ENCODE measurements at places on chromosomes 2 and 18.

- no peak for DNase-seq
These were observed 89.2 kb upstream of the STK17B start for GRCh38 chr2:196260546-196260945.

DNA sequence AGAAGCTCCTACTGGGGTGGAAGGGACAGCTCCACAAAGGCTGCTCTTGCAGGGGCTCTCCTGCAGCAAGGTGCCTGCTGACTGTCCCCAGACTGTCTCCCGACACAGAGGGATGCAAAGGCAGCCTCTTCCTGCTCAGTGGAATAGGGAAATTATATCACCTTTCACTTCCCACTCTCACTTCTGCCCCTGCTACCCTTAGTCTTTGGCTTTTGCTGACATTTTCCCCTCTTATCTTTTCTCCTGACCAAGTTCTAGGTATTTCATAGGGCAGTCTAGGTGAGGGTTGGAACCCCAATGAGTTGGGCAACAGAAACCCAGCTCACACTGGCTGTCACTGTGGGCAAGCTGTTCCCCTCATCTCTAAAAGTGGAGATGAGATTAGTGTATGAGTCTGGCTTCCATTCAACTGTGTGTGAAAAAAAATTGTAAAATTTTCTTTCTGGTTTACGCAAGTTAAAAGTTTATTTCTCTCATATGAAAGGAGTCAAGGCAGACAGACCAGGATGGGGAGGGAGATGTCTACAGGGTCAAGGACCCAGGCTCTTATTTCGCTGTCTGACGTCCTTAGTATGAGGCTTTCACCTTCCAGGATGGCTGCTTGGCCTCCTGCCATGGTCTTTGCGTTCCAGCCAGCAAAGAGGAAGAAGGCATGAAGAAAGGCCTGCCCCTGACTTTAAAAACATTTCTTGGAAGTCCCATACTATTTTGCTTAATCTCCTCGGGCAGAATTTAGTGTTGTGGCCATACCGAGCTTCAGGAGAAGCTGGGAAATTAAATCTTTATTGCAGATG is 7.5 kb upstream of the MOCOS start:
- no peak for DNase-seq

DNA sequence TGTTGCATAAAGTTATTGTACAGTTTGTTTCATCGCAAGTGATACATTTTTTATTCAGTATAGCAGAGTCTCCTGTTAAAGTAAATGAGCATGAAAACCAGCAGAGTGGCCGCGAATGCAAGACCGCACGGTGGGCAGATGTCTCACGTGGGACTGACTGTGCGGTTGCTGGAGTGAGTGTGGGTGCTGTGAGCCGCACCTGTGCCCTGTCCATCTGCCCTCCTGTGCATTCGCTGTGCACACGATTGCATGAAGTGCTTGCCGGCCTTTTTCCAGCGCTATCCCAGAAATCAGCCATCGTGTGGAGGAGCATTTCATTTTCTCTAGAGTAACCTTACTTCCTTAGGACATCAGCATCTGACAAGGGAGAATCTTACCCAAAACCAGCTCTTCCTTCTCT is 118.7 kb downstream of the RNF144A start:
- no peak for DNase-seq

DNA sequence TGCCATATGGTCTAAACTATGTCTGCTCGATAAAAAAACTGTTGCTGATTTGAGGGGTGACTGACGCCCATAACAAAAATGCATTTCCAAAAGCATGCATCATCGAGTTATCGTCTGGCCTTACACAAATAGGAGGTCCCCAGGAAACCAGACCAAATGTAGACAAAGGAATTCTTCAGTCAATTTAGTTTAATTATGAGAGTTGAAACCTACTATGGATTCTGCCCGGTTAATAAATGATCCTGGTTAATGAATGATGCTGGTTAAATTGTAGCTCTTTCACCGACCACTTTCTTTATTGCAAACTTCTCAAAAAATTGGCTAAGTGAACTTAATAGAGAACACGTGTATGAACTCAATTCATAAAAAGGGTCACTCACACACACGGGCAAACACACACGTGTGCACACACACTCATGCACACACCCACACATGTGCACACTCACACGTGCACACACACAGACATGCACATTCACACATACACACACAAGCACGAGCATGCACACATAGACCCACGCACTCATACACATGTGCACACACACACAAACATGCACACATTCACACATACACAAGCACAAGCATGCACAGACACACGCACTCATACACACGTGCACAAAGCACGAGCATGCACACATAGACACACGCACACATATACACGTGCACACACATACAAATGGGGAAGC is 59.0 kb upstream of the SALL3 start:
- no peak for DNase-seq

GRCh38 chr2:101466426-101466825 is 8.5 kb downstream of the RFX8 start:
- no peak for DNase-seq

- DNase-seq: no peak
These were observed 1189.4 kb downstream of the DSC3 start for GRCh38 chr18:29853126-29853525.

DNA sequence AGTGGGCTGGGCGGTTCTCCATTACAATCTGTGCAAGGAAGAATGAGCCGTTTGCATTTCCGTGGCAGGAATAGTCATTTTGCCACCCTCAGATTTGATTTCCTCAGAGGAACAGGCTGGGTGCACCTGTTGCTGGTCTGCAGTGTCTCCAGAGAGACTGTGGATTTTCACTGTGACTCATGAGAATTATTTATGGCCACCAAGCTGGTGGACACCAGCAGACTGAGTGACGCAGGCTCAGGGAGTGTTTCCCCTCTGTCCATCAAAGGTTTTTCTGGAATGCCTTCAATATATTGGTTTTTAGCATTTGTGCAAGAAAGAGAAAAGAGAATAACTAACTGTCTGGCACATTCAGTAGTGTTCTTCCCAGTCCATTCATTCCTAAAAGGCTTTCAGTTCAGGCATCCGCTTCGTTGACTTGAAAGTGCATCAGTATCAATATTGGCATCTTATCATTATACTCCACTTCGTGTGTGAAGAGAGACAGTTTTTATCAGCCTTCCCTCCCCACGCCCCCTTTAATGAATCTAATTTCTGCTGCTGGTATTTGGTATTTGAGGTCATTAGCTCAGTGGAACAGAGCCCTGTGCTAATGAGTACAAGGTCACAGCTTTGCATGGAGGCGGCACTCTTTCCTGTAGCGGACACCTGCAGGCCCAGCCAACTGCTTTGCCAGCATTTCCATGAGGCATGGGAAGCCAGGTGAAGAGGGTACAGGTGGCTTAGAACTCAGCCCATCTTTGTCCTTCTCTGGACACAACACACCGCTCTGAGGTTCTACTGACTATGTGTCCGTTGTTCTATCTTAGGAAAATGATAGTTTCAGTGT is 39.9 kb downstream of the PRKCE start:
- DNase-seq: no peak

DNA sequence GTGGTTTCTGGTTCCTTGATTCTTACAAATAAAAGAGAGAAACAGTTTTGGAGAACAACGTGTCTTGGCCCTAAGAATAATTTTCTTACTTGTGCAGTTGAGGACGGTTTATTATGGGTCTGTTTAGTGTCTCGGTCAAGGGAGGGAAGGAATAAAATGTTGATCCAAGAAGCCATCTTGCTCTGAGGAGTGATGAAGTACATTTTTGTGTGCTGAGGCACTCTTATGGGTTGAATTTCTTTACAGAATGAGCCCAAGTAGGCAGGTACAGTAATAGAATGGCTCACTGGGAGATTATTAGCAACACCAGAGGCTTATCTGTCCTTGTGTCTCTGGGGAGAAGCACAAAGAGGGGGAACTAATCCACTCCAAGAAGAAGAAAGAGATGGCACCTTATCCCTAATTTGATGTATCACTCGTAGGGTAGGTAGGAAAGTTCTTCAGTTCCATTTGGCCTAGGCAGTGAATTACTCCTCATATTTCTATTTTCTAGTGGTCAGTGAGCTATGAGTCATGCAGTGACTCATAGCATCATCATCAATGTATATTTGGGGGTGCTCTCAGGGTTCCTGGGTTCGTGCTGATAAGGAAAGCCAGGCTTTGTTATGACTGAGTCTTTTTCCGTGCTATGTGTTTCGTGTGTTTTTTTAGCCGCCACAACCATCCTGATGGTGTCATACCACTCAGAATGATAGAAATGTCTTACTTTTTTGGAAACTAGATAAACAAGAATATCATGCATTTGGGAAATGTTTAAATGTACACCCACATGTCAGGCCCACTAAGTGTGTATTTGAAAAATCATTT is 250.1 kb upstream of the CTAGE1 start:
- DNase-seq: no peak

DNA sequence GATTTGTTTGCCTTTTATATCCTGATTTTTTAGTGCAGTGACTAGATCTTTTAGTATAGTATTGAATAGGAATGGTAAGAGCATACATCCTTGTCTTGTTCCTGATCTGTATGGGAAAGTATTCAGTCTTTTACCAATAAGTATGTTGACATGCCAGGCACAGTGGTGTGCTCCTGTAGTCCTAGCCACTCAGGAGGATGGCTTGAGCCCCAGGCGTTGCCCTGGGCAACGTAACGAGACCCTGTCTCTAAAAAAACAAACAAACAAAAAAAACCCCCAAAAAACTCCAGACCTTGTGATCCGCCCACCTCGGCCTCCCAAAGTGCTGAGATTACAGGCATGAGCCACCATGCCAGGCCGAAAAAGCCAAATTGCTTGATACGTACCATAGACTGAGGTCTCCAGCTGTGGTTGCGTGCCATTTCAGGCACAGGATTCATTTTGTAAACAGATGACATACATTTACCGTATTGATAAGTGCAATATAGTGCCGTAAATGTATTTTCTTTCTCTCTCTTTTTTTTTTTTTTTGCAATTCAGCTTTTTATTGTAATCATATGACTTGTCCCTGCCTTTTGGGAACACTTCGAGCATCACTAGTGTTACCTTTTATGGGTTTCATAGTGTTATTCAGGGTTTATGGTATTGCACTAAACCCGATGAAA is 18.5 kb downstream of the BIRC6 start:
- DNase-seq: no peak

DNA sequence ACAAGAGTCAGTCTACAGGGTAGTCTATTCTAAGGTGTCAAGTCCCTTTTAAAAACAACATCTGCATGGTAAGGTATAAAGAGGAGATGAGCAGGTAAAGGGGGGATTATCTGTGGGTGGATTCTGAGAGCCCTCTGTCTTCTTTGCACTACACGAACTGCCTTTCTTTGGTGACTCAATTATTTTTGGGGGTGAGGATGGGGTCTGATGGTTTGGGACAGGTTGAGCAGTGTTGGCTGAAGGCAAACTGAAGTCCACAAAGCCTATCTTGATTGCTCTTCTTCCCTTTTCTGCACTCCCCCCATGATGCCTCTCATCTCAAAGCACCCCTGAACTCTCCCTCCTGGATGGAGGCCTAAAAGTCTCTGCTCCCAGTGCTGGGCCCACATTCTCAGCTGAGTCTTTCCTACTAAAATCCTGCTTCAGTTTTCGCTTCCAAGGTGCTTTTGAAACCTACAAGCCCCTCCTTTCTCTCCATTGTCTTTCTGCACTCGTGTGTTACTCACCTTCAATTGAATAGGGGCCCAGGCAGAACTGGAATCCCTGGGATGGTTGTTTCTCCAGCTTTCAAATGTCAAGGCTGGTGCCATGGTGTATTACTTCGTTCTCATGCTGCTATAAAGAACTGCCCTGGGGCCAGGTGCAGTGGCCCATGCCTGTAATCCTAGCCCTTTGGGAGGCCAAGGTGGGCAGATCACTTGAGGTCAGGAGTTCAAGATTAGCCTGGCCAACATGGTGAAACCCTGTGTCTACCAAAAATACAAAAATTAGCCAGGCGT is 64.3 kb downstream of the PRKCE start:
- no peak for DNase-seq

DNA sequence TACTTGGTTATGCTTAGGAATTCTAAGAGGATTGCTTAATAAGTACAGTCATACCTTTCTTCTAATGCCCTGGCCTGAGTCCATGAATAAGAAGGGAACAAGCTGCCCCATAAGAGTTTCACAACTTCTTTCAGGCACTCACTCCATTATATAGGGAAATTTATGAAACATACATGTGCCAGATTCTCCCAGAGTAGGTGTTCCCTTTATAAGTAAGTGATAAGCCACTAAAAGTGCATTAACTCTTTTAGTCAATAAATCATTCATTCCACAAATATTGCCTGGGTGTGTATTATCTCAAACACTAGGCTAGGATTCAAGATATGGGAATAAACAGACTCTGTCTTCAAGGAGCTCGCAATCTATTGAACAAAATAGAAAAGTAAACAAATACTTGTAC is 84.5 kb upstream of the RBBP8 start:
- DNase-seq: no peak

GRCh38 chr2:216546641-216547403 is 48.2 kb downstream of the RPL37A start:
- DNase-seq: no peak

DNA sequence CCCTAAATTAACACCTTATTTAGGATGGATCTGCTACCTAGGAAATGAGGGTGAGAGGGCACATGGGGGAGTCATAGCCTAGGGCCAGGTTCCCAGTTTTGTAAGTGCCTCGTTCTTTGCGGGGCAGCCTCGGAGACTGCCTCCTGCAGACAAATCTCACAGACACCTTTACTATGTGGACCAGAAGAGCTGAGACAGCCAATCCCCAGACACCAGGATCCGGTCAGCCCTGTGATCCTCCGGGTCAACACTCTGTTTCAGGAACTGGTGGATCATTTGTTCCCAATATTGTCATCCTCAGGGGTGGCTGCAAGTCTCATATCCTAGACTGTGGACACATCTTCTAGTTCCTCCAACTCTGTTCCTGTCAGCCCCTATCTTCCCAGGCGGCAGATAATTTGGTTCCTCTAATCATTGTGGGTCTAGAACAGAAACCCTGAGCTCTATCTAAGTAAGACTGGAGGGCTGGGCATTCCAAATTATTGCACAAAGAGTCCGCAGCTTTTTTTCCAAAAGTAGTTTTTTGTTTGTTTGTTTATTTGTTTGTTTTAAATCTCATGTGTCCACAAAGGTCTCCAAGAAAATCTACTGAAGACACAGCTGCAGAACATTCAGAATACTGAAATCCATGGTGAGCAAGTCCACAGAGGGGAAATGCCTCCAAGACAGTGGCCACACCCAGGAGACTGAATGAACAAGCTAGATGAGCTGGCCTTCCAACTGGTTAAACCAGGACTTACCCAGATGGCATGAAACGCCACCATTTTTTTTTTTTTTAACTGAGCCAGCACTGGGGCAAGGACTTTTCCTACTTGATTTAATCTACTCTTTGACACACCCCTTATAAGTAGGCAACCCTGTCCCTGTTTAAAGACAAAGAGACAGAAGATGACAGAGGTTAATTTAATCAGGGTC is 6.2 kb upstream of the GDF7 start:
- no peak for DNase-seq

GRCh38 chr2:85088921-85089320 is 44.3 kb upstream of the TCF7L1 start:
- DNase-seq: no peak

- no peak for DNase-seq
These were observed 61.0 kb upstream of the GPR45 start for GRCh38 chr2:105180491-105180972.

Data from frontal cortex (tissue), 4 donors.